Activated T-helper 1 cell treated with anti-CD3 and anti-CD28 coated beads, Interleukin-12 subunit alpha, Interleukin-12 subunit beta, Interleukin-2, Interleukin-4 antibody, amounts not matched to agents 30 ng/mL and 10 ng/mL and 1 ng/mL, durations not matched to agents 14 hours and 24 hours and 36 hours (primary cell): ENCODE measurements at places on chromosomes 12 and 14. TPM values are rescaled to one million over a fixed set of nuclear protein-coding genes. Genes with fewer than 3 reads are reported as not detected.

- no peak for DNase-seq
Observed at GRCh38 chr14:101577221-101577909, 16.1 kb downstream of the DIO3 start.

GRCh38 chr12:39771456-39771855 lies 151.9 kb upstream of the ABCD2 start:
- no peak for DNase-seq

DNA sequence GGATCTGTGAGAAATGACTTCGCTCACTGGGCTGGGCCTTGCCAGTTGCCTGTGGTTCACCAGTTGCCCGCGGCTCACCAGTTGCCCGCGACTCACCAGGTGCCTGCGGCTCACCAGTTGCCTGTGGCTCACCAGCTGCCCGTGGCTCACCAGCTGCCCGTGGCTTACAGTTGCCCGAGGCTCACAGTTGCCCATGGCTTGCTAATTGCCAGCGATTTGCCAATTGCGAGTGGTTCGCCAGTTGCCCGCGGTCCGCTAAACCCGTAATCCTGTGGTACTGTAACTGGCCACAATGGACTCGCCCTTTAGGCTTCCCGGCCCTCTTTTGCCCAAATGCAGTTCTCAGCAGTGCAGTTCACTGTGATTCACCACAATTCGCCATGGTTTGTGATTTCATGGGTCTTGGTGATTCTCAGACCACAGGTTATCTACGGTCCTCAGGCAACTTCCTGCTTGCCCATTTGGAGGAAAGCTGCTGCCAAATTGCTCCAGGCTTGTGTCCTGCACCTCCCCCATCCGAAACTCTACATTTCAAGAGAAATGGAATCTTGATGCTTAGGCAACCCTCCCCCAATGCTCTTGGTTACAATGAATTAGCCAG lies 15.0 kb upstream of the MEG3 start:
- DNase-seq, result no peak

GRCh38 chr14:95255487-95255886 lies 64.2 kb downstream of the CLMN start:
- no peak for DNase-seq

DNA sequence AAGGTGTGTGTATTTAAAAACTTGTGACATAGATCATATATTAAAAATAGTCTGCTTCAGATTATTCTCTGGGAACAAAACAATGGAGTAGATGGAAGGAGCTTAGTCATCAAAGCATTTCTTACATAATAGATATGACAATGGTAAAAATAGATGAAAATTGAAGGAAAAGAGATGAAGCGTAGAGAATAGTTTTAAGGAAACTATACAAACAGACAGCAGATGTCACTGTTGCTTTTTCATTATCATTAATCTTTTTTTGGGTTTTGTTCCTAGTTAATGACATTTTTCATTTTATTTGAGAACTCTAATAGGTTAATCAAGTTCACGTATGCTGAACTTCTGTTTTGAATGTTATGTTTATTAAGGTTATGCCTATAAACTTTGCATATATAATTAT lies 149.2 kb upstream of the FBXO33 start:
- DNase-seq, result no peak

DNA sequence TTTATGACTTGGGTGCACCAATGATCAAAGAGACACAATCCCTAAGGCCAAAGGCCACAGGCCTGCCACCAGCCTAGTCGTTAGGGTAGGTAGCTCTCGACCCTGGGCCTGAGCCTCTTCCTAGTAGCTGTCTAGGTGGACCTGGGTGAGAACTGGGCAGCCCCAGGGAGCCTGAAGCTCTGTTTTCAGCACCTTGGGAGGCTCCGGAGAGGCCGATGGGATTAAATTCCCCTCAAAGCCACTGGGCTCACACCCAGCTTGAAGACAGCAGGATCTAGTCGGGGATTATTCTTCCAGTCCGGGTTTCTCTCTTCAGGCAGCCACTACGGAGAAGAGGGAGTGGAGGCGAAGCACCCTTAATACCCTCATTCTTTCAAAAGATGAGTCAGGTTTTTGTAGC lies 79.8 kb downstream of the TMEM260 start:
- DNase-seq, result no peak

- DNase-seq, result no peak
Observed at GRCh38 chr12:31525496-31526157, 65.3 kb downstream of the DENND5B start.

- DNase-seq, result no peak
Observed at GRCh38 chr14:78286210-78286609, 116.0 kb downstream of the NRXN3 start.

- DNase-seq, result no peak
Observed at GRCh38 chr12:3148366-3149000, 71.3 kb downstream of the TSPAN9 start.

DNA sequence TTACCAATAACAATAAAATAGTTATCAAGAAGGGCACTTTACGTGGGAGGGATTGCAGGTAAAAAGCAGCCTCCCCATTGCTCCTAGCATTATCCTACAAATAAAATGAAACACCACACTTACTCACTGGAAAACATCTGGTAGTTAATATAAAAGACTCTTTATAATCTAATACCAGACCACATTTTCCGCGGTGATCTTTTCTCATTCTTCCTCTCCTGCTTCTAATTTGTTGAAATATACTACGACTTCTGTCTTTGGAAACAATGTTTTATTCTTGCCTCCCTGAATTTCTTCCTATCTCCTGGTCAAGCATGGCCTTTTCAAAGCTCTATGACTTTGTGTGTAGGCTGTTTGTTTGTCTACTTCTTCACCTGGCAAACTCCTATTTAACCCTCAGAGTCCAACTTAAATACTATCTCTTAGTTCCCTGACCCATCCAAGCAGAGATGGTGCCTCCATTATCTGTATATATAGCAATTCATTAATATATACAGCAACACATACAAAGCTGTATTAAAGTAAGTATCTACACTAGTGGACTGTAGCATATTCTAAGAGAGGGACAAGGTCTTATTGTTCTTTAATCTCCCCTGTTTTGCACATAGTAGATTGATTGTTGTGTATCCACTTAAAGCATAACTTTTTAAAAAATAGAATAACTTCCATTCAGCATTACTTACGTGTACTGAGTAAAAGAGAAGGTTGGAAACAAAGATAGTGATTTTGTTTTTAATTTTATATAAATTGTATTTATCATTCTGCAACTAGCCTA lies 228.3 kb downstream of the CEP128 start:
- no peak for DNase-seq

DNA sequence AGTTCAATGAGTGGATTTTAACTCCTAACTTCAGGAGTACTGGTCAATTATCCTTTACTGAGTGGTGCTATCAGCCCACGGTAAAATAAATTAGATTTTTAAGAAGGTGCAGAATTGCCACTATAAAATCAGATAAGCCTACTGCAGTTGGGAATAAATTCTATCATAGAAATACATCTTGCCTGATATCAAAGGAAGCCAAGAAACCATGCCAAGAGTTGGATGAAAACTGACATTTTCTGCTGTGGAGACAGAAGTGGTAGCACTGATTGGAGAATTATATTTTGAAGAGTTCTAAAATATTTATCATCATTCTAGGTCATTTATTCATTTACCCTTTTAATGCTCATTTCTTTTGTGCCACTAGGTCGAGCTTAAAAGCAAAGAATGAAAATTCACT lies 465.1 kb downstream of the APAF1 start:
- no peak for DNase-seq

GRCh38 chr14:70567791-70568190 lies 32.7 kb downstream of the MED6 start:
- no peak for DNase-seq

DNA sequence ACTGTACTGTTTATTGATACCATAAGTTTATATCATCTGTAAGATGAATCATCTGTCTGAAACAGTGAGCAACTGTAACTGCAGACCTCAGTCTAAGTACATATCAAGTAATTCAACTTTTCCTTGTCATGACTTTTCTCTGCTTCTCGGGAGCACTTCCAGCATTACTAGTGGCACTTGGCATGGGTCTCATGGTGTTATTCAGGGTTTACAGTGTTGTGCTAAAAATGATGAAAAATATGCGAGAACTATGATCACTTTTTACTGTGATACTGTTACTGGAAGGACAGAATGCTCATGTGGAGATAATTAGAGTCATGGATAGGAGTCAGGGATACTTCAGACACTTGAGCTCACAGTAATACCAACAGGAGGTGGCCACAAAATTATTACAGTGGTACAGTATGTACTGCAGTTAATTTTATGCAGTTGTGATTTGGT lies 8.3 kb downstream of the KTN1 start:
- DNase-seq, result no peak

DNA sequence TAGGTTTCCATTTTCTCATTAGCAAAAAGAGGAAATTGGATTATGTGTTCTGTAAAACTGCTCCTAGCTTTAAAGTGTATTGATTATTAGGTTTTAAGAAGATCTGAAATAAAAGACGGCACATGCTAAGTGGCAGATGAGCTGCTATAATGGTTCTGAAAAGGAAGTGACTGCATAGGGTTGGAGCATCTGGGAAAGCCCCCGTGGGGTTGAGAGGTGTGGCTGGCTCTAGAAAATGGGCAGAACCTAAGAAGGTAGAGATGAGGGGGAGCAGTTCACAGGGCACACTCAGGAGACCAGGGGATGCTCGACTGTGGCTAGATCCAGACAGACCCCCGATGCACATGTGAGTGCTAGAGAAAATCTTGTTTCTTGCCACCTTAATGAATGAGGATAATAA lies 1.9 kb downstream of the IFNG-AS1 start:
- peak; percentile 48 for DNase-seq

- no peak for DNase-seq
Observed at GRCh38 chr14:71163050-71163841, 256.0 kb downstream of the PCNX1 start.

DNA sequence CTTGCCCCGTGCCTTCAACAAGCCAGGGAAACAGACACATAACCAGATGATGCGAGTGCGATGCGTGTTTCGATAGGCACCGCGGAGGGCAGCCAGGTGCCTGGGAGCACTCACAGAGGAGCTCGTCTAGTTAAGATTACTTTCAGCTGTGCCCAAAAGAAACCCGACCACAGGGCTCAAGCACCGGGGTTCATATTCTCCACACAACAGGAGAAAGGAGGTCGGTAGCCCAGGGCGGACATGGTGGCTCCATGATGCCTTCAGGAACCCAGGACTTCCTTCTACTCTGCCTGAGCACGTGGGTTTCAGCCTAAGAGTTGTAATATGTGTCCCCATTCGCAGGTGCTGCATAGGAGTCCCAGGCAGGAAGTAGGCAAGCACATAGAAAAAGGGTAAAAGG lies 53.7 kb upstream of the DDX11 start:
- DNase-seq, result no peak

GRCh38 chr12:5192726-5193125 lies 149.0 kb downstream of the KCNA5 start:
- DNase-seq, result no peak

- no peak for DNase-seq
Observed at GRCh38 chr14:64968651-64969050, 3.5 kb downstream of the RAB15 start.

DNA sequence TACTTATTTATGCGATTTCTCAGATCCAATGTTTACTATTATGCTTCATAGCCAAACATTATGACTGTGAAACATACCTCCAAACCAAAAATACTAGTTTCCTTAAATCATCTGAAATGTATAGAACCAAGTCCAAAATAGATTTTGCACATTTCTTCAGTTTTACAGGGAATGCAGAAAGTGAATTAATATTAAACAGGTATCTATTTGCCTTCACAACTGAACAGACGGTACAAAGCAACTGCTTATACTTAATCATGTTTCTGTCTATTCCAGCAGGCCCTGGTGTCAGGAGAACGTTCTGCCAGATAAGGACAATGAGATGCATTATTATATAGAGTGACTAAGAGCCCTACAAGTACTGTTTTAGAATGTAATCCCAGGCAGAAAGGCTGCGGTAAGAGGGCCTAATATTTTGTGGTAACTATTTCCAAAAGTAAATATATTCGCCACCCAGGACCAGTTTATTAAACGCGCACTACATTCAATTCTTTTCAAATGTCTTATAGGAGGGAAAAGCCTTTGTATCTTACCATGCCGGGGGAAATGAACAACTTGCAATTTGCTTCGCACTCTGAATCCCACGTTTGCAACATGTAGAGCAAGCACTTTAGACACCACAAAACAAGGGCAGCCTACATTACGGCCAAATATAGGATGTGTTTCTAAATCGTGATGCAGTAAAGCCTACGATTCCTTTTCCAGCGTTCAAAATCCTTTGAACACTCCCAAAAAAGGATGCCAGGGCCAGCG lies 1.5 kb downstream of the CORO1C start:
- no peak for DNase-seq

GRCh38 chr12:40874868-40875267 lies 182.6 kb downstream of the CNTN1 start:
- no peak for DNase-seq

- no peak for DNase-seq
Observed at GRCh38 chr12:111067498-111067897, 147.1 kb upstream of the MYL2 start.

GRCh38 chr14:52060080-52060479 lies 8.8 kb downstream of the NID2 start:
- DNase-seq, result no peak

DNA sequence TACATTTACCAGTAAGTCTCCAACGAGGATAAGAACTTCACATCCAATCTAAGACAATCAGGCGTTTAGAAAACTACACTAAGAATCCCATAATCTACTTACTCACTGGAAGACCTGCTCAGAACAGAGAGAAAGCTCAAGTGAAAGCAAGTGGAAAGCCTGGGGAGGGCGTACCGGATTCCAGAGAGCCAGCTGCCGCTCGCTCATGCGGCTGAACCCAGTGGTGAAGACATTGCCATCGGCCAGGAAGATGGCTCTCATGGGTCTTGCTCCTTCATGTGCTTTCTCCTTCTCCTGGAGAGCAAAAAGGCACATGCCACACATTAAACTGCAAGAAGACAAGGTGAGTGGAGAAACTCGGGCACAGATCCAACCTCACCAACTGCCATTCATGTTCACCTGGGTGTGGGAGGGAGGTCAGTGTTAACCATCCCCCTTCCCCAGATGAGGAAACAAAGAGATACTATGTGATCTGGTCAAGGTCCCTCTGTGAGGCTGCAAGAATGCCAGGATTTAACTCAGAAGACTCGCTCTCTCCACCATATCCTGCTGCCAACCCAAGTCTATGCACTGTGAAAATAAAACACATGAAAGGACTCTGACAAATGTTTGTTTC lies 23.5 kb upstream of the SELPLG start:
- no peak for DNase-seq

DNA sequence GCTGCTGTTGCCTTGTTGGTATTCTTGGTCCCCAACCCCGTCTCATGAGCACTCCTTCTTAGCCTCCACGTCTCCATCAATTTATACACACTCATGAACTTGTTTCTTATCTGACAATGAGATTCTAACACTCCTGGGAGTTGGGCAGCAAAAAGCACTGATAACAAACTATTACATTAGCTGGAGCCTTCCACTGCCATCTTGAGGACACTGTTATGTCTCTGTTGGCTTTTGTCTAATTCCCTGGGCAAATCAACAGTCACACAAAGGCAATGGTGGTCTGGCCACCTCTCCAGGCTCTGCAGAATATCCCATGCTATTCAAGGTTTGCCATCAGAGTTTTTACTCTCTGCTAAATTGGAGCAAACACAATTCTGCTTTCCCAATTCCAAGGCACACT lies 117.8 kb upstream of the COCH start:
- DNase-seq, result no peak

- no peak for DNase-seq
Observed at GRCh38 chr12:125187780-125188741, 122.8 kb downstream of the AACS start.

Gene RERG
- not detected in 2 replicates for total RNA-seq

Gene RASSF8
- total RNA-seq, result 0.12 and 0.13 TPM in 2 replicates

Gene KCNA1
- not detected in 2 replicates for total RNA-seq

Gene SLC7A7
- total RNA-seq, result 0.61 TPM in 1 of 2 replicates, not detected in the other

Gene PLXNC1
- total RNA-seq, result 18.8 and 22.7 TPM in 2 replicates

Gene CLEC2A
- total RNA-seq, result not detected in 2 replicates

Gene DRAM1
- 3.2 and 4.1 TPM in 2 replicates for total RNA-seq

Gene HOXC4
- total RNA-seq, result not detected in 2 replicates
